CD4-positive, alpha-beta T cell treated with Interleukin-10 for 1 hour (primary cell): ENCODE measurements at places on chromosomes 6 and 20.

DNA sequence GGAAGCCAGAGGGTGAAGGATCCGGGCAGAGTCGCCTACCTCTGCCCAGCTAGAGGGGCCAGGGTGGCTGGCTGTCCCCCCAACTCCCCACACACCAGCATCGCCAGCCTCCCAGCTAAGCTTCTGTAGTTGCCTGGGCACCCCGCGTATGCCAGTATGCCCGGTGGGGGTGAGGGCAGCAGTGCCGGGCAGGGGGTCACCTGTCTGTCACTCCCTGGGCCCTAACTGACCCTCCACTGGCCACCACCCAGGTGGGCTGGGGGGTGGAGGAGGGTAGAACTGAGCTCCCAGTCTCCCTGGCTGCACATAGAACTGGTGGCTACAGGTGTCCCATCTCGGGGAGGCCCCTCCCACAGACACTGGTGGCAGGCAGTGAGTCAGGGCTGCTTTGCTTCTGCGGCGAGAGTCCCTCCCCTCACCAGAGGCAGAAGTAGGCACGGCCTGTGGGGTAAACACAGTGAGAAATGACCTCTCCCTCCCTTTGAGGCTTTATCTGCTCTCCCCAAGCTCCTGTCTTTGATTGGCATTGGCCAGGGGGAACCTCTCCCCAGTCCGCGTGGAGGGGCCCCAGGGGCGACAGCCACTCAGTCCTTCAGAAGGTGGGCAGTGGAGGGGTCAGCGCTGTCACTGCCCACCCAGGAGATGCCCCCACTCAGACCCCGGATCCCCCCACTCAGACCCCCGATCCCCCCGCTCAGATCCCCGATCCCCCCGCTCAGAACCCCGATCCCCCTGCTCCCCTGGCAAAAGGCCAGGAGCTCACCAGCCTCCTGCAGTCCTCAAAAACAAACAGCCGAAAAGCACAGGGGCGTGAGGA is 2.5 kb downstream of the NTSR1 start:
- DNase-seq = no peak

- DNase-seq = no peak
Observed at GRCh38 chr6:5894357-5894756, 112.4 kb downstream of the NRN1 start.

GRCh38 chr6:142909686-142910085 is 35.3 kb downstream of the HIVEP2 start:
- peak; percentile 43 for DNase-seq

DNA sequence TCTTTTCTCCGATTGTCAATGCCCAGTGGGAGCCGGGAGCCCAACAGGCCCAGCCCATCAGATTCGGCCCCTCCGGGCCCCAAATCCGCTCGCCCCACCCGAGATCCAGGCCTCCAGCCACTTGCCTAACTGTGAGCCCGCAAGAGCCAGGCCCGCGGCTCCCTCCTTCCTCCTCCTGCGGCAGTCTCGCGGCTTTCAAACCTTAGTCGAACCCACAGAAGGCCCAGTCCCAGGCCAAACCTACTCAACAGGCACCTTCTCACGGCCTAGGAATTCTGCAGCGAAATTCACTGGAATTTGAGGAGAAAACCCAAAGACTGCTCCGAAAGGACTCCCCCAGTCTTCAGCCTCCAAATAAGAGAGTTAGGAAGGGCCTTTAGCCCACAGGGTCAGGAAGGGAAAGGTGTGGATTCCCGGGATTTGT is 2.8 kb upstream of the TFAP2A start:
- no peak for DNase-seq

DNA sequence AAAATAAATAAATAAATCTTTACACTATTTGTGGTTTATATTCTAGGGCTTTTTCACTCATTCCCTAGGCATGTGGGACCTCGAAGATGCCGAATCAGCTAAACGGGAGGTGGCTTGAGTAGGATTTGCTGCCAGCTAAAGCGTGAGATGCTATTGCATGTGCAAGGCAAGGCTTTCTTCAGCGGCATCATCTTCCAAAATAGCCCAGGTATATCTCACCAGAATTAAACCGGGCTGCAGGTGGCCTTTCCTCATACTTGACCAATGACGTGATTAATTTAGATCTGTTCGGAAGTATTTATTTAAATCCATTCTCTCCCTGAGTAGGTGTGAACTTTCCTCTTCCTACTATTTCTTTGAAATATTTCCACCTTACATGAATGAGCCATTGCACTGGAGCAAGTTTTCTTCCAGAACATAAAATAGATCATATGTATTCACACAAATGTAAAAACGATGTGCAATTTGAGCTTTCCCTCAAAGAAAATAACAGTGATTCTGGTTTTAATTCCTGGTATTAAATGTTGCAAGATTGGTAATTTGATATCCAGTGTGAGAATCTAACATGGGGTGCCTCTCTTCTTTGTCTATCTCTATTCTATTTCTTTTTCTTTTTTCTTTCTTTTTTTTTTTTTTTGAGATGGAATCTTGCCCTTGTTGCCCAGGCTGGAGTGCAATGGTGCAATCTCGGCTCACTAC is 24.3 kb upstream of the ZNF217 start:
- no peak for DNase-seq

DNA sequence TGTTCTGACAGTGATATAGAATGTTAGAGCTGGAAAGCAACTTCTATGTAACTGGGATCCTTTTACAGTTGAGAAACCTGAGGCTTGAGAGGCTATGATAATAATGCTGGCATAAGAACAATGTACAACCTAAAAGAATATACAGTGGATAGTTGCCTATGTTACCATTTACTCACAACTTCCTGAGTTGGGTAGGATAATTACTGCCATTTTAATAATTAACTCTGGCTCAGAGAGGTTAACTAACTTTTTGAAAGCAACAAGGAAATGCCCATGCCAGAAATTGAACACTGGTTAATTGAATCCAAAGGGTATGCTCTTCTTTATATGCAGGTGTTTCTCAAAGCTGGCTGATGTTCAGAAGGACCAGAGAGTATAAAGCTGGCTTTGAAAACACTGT is 530.7 kb upstream of the MAP3K7 start:
- no peak for DNase-seq

- DNase-seq = no peak
Observed at GRCh38 chr20:57678340-57678739, 31.5 kb downstream of the PMEPA1 start.

DNA sequence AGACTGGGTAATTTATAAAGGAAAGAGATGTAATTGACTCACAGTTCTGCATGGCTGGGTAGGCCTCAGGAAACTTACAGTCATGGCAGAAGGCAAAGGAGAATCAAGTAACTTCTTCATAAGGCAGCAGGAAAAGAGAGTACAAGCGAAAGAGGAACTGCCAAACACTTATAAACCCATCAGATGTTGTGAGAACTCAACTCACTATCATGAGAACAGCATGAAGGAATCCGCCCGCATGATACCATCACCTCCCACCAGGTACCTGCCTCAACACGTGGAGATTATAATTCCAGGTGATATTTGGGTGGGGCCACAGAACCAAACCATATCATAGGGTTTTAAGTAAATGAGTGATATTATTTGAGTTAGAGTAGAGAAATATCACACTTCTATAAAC is 189.3 kb downstream of the TSHZ2 start:
- DNase-seq = no peak

- no peak for DNase-seq
Observed at GRCh38 chr6:27280064-27280539, 32.0 kb downstream of the POM121L2 start.

DNA sequence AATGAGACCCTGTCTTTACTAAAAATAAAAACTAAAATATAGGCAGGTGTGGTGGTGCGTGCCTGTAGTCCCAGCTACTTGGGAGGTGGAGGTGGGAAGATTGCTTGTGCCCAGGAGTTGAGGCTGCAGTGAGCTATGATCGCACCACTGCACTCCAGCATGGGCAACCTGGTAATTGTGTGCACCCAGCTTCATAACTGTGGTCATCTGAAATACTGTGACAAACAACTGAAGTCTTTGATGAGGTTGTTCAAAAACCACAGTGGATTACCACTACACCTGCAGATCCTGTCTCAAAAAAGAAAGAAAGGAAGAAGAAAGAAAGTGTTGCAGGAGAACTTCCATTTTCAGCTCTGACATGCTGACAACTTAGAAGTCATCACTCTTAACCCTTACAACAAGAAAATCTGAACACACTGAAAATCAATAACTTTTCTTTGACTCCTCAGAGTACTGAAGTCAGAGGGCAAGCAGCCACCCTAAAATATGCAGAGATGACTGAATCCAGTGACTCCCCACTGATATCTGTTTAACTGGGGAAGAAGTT is 13.8 kb upstream of the ZBP1 start:
- peak; percentile 51 for DNase-seq

- no peak for DNase-seq
Observed at GRCh38 chr6:111747829-111748228, 125.4 kb downstream of the FYN start.

GRCh38 chr20:20931024-20931423 is 175.1 kb downstream of the LINC00237 start:
- no peak for DNase-seq

DNA sequence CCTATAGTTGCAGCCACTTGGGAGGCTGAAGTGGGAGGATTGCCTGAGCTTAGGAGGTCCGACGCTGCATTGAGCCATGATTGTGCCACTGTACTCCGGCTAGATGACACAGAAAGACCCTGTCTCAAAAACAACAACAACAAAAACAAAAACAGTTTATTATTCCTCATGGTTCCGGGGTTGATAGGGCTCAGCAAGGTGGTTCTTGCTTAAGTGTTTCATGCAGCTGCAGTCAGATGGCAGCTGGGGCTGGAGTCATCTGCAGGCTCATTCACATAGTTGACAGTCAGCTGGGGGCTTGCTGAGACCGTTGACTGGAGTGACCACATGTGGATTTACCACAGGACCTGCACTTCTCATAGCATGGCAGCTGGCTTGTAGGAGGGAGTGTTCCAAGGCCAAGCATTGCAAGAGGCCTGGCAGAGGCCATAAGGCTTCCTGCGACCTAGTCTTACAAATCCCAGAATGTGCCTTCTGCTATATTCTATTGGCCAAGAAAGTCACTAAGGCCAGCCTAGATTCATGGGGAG is 28.9 kb upstream of the NNAT start:
- DNase-seq = no peak

DNA sequence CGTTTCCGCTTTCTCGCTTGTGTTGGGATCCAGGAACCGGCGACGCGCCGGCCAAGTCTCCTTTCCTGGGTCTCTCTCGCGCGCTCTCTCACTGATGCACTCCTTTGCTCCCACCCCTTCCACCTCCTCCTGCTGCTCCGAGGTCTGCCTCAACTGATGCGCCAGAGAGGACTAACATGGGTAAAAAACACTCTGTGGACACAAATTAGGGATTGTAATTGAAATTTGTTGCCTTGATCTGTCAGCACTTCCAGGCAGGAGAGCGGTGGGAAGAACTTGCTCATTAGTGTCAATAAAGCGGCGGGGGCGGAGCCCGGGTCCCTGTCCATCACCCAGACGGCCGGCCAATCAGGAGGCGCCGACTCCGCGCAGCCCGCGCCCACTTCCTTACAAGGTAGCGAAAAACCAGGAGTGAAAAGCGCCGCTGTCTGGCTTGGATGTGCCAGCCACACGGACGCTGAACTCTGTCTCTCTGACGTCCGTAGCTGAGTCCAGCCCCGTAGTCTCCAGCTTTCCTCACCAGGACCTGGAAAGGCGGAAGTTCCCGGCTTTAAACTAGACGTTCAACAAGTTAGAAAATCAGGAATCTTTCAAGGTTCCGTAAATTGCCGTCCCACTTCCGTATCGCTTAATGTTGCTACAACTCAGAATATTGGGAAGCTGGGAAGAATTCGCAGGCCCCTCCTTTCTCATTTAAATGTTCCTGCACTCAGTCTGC is at the start of gene TBX18:
TBX18 (minus strand) TSS at position 267 of the 718 bp plus-strand sequence. CDS start 417 bp downstream, outside the sequence.
- no peak for DNase-seq

DNA sequence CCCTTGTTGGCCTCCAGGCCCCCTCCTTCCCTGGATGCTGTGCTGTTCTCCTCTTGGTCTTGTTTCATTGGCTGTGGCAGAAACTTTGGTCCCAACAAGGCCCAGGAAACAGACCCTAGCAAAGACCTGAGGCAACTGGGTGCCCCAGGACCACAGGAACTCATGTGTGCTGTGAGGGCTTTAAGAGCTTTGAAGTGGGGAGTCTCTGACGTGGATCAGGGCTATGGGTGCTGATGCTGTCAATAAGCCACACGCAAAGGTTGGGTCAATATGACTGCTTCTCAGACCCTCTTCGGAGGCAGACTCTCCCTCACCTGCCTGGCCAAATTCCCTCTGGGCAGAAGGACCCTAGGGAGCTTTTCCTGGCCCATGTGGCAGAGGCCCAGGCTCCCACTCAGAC is 91.5 kb upstream of the MLN start:
- peak; percentile 23 for DNase-seq

DNA sequence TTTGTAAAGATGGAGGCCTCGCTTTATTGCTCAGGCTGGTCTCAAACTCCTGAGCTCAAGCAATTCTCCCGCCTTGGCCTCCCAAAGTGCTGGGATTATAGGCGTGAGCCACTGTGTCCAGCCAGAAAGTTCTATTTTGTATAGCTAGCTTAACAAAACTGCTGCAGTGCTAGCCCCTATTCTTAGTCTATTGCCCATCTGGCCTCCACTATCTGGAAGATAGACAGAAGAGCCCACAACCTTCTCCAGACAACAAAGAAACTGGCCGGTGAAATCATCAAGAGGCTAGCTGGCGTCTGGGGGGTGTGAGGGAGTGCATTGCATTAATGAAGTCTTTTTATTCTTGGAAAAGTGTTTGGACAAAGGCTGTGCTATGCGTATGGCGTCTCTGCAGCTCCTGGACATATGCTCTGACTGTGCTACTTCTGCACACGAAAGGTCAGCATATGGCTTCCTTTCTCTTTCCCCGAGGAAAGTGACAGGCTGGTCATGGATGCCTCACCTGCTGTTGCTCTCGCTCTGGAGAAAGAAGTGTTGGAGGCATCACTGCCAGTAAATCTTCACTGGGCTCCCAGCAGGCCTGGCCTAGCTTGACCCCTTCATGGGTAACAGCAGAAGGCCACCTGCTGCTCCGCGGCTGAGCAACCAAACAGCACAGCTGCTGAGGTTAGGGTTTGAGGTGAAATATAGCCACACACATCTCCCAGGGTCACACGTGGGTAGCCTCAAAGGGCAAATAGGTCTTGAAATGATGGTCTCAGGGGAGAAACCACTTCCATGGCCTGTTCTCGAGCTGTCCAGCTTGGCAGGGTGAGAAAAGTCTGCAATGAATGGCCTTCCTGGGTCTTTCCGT is 95.1 kb upstream of the IYD start:
- no peak for DNase-seq

DNA sequence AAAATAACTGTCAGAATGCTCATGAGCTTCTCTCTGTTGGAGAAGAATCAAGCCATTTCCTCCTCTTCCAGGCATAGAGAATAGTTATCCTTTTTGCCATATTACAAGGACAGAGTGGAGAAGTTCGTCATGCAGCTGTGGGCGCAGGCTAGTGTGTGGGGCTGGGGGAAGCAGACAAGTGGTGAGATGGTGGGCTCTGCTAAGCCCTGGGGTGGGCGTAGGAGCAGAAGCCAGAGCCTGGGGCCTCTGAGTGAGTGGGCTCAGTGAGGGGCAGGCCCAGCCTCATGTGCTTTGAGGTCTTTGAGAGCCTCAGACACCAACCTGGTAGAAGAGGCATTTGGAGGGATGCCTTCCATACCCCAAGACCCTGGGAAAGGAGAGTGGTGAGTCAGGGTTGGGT is 19.4 kb downstream of the ARID1B start:
- no peak for DNase-seq
